ENCODE measurements at places on chromosomes 7 and 10.

GRCh38 chr7:40640566-40640965, 505.8 kb downstream of the SUGCT start:
- no peak for DNase-seq

GRCh38 chr7:34844936-34845665, 187.1 kb downstream of the NPSR1 start:
- DNase-seq = no peak

- DNase-seq = no peak
Observed at GRCh38 chr10:49558190-49558589, 19.3 kb upstream of the ERCC6 start.

- no peak for DNase-seq
Observed at GRCh38 chr7:21318916-21319270, 109.0 kb upstream of the SP4 start.

DNA sequence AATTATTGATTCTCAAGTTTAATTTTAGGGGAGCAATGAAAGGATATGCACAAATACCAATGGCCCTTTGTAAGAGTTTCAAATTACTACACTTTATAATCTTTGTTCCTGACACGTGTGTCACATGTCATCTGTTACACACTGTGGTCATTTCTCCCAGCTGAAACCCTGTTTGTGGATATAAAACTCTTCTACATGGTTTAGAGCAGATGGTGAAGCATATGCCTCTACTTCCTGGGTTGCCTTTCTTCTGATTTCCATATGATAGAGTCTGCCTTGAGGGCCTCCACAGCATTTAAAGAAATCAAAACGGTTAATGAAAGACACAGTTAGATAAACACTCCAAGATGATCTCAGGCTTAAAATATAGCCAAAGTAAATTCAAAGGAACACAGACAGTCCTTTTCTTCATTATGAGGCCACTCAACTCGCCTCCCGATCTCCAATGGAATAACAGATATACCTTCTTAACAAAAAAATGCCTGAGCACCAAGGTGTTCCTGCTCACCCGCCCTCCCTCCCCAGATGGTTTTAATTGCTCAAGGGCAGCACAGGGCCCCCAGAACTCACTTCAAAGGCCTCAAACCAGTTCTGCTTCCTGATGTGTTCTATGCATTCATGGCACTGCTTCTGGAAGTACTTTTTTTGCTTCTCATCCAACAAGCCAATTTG, 75.0 kb downstream of the CPVL start:
- no peak for DNase-seq

- no peak for DNase-seq
Observed at GRCh38 chr7:93927585-93927984, 6.0 kb downstream of the GNG11 start.

GRCh38 chr7:14691034-14691433, 211.5 kb downstream of the DGKB start:
- DNase-seq = no peak

GRCh38 chr7:68246189-68246633, 1249.6 kb downstream of the TYW1 start:
- DNase-seq = peak; percentile 47

DNA sequence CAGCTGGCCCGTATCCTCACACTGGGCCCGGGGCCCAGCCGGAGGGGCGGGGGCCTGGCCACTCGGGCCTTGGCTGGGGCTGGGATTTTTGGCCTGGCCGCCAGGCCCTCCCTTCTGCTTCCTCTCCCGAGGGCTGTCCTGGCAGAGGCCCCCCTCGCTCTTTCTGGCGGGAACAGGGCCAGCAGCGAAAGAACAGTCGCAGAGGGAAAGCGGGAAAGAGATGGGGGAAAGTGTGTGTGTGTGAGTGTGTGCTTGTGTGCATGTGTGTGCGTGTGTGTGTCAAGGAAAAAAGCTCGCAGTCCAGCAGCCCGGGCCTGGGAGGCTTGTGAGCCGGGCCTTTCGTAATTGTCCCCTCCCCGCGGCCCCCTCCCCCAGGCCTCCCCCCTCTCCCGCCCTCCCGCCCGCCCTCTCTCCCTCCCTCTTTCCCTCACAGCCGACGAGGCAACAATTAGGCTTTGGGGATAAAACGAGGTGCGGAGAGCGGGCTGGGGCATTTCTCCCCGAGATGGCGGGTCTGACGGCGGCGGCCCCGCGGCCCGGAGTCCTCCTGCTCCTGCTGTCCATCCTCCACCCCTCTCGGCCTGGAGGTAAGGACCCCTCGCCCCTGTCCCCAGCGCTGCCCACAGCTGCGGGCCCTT, at the start of gene ELN:
Gene ELN, plus strand, starts transcription at position 491 of the 638 bp plus-strand sequence. Its CDS starts 15 bp downstream, at position 506.
- no peak for DNase-seq

DNA sequence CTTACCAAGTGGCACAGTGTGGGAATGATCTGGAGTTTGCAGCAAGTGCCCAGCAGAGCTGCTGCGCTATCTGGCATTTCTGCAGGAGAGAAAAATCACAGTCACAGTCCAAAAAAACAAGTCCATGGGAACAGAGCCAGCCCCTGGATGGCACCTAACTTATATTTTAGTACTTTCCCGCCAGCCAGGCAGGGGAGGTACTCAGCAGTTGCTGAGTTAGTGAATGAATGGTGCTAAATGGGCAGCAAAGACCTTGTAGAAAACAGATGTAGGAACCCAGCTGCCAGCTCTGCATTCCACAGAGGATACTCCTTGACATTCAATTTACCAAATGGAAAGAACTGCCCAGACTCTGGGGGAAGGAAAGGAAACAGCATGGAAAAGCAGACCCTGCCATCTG, 54.5 kb downstream of the GSDME start:
- no peak for DNase-seq

GRCh38 chr10:22723783-22724182, 9.4 kb upstream of the PIP4K2A start:
- no peak for DNase-seq

- no peak for DNase-seq
Observed at GRCh38 chr7:90236721-90237289, 8.2 kb upstream of the CFAP69 start.

DNA sequence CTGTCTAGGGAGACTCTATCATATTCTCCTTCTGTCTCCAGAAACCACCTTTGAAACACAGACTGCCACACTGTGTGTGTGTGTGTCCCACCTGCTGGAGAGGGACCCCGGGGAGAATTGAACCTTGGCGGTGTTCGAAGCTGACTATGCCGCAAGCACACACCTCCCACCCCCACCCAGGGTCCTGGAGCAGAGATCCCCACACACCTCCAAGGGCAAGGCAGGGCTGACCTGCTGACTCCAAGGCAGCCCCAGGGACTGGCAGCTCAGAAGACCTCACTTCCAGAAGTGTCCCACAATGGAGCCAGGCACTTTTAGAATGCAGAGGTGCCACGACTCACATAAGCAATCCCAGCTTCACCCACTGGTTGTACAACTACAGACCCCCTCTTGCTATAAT, 13.1 kb downstream of the DRGX start:
- DNase-seq = no peak

GRCh38 chr7:75638594-75639070, 100.1 kb downstream of the HIP1 start:
- DNase-seq = peak; percentile 83

DNA sequence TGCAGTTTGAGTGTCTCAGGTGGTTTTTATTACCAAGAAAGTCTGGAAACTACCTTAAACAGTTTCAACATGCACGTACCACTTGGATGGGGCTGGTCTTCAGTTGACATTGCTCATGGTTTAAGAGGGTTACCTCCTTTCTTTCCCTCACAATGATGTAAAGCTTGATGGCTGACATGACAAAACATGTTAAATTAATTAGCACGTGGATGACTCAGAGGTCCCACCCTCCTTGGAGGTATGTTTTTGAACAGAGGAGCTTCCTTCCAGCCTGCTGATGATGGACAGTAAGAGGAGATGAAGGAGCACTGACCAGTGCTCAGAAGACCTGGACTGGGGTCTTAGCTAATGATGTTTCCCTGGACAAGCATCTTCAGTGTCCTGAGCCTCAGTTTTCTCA, 322.3 kb upstream of the PODXL start:
- DNase-seq = no peak

GRCh38 chr10:92590623-92591549, 2.0 kb upstream of the KIF11 start:
- peak; percentile 71 for DNase-seq

GRCh38 chr7:22894546-22894945, 71.9 kb upstream of the TOMM7 start:
- DNase-seq = no peak

DNA sequence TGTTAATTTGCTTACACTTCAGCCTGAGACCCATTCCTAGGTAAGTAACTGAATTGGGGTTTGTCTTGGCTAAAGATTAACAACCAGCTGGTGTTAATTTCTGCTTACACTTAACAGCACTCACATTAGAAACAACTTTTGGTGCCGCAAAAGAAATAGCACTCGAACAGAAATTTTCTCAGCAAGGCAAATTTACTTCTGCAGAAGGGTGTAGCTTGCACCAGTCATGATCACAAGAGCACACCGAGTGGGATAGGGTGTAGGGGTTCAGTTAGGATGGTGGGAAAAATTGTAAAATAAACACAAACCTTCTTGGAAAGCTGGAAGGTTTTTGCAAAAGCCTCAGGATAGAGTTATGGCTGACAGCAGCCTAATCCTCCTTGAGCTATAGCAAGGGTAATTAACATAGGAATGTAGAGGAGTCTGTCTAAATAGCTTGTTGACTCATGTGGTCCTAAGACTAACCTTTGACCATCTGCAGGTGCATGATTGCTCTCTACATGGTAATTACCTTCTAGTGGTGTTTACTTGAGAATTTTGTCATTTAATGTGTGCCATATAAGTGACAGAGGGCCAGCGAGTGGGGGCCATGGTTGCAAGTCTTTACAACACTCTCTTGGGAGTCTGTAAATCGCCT, 67.8 kb upstream of the CDK13 start:
- DNase-seq = no peak

DNA sequence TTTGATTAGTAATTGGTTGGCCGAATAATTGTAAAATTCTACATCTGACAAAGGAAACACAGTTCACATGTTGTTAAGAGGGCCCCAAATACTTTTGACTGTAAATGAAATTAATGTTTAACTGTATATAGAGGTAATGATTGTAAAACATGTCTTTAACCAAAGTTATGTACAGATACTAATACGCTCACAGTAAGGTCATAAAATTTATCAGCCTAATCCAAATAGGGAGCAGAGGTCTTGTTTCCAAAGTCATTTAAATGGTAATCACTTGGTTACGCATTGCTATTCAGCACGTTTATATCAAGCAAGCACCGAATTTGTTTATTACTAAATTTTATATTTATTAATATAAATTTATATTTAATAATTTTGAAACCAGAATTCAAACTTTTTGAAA, 1.4 kb downstream of the PHYHIPL start:
- DNase-seq = no peak

DNA sequence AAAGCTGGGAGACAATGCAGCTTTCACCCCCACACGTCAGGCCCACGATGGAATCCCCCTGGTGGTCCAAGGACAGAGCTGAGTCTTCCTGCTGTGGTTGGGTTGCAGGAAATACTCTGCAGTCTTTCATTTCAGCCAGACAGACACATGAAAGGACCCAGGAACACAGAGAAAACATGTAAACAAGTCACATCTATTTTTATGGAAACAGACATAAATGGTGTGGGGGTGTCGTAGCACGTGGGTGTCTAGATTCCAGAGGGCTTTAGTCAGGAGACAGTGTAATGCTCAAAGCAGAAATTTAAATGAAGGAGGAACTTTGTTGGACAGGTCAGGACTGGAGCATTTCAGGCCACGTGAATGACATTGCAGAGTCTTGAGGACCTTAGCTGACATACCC, 444.6 kb downstream of the SUGCT start:
- no peak for DNase-seq

- DNase-seq = no peak
Observed at GRCh38 chr7:104640506-104640905, 312.1 kb downstream of the LHFPL3 start.

GRCh38 chr10:69516316-69516715, 56.9 kb downstream of the NEUROG3 start:
- peak; percentile 76 for DNase-seq

GRCh38 chr7:155759740-155760430, 52.4 kb downstream of the SHH start:
- no peak for DNase-seq

DNA sequence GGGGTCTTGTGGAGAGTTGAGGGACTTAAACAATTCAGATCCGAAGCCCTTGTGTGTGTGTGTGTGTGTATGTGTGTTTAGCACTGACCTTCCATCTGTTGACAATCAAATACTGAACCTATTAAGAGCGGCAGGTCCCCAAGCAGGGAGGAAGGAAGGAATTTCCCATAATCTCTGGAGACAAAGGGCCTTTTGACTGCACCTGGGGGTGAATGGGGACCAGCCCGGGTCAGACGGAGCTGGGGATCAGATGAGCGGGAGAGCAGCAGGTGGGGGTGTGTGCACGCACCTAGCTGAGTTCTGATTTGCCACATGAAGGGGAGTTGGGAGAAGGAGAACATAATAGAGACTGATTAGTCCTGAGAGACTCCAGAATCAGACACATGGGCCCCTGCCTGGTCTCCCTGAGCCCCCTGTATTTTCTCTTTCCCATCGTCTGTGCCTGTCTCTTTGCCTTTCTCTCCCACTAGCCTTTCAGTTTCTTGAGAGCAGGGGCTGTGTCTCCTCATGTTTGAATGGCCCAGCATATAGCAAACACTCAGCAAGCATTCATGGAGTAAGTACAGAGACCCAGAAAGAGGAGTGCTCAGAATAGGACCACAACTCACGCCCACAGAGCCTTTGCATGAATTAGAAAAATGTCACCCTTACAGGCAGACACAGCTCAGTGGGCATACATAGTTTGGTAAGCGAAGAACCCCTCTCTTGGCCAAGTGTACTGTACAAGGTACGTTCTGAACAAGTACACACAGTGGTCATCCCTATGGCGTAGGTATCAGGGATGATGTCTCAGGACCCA, 288.3 kb upstream of the HABP2 start:
- DNase-seq = no peak

DNA sequence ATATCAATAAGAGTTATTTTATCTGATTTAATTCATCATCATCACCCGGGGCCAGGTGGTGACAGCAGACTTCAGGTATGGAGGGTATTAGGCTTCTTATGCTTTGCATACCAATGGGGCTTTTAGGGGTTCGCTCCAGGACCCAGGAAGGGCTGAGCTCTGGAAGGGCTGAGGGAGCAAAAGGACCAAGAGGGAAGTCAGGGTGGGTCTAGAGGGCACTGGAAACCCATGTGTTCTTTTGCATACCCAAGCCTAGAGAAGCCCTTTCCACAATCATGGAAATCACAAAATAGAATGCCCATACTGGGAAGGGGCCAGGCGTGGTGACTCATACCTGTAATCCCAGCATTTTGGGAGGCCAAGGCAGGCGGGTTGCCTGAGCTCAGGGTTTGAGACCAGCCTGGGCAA, 30.9 kb upstream of the VCL start:
- DNase-seq = no peak

DNA sequence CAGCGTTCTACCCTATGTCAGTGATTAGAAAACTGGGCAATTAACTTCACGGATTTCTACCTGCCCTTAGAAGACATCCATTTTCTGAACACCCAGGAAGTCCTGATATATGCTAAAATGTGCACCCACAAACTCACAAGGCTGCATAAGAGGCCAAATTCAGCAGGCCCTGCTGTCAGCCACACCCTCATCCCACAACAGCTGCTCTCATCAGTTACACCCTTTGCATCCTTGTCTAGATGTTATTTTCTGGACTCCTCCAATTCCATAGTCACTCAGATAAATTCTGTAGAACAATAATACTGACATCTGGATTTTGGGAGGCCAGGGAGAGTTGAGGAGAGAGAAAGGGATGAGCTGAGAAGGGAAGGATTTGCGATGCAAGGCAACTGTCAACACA, 208.9 kb downstream of the TAX1BP1 start:
- no peak for DNase-seq

Data from ecto neural progenitor cell (in vitro differentiated cells).